Stimulated activated CD4-positive, alpha-beta T cell treated with anti-CD3 and anti-CD28 coated beads, Interleukin-2, amount 100 ng/mL, for 48 hours (primary cell): ENCODE measurements at places on chromosomes 16 and 17.

GRCh38 chr17:12395733-12396354 is 269.8 kb upstream of the MYOCD start:
- DNase-seq, result no peak

- DNase-seq, result no peak
Measured at GRCh38 chr17:81558941-81559806, 7.0 kb upstream of the FAAP100 start.

DNA sequence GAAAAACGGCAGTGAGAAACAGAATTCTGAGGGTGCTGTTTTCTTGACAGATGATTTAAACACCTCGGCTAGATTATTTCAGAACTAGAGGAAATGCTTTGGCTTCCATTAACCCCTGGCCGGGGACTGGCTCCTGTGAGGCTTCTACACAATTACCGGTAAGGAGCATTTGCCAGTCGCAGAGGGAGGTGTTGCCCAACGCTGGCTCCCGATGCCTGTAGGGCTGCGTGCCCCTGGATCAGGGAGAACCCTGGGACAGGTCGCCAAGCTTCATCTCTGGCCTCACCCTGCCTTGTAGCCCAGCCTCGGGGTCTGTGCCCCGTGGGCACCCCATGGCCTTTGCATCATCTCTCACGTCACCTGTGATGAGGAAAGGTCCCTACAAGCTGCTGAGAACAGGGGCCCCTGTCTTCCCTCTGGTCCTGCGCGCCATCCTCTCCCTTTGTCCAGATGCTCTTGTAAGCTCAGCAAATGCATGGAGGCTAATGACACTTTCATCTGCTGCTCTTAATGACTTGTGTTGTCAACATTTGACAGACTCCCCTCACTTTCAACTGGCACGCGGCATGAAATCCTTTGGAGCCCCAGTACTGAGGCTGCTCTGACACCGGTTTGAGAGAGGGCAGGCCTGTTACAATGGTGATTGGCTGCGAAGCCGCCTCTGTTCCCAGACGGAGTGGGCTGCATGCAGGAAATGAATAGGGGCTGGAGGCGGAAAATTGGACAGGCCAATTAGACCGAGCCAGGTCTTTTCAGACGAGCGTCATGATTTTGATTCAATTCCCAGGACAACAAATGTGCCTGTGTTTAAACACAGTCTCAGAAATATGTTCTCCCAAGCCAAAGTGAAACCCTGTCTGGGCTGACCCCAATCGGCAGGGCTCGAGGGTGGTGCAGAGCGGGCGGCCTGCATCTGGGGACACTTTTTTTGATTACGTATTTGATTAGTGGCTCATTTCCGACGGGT is 85.5 kb upstream of the DOC2B start:
- no peak for DNase-seq

DNA sequence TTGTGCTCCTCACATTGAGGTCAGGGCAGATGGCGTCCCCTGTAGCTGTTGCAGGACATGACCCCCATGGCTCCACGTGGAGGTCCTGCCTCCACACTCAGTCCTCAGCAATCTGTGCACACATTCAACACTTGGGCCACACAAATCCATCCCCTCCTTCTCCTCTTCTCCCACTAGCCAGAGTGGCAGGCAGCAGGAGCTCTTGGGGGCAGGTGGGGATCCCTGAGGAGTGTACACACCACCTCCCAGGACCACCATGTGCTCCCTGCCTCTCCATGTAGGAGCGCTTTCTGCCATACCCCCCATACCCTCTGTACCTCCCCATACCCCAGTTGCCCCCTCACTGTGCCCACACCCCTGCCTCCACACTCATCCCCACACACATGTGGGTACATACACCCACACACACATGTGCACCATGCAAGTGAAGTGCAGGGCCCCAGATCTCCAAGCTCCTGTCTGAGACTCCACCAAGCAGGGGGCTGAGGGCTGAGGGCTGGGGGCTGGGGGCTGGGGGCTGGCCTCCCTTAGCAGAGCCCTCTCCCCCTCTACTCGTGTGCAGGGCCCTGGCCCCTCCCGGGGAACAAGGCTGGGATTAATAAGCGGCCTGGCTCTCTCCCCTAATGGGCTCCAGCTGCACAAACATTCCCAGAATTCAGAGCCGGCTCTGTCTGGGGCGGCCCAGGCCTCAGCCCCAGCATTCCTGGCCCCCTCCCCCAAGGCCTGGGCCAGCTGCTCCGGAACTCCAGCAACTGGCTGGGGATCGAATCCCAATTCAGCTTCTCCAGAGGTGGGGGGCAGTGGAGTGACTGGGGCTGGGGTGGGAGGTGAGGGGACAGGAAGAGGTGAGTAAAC is 48.2 kb upstream of the MEIOC start:
- no peak for DNase-seq

- no peak for DNase-seq
Measured at GRCh38 chr17:43416998-43417890, 18.5 kb downstream of the ARL4D start.

DNA sequence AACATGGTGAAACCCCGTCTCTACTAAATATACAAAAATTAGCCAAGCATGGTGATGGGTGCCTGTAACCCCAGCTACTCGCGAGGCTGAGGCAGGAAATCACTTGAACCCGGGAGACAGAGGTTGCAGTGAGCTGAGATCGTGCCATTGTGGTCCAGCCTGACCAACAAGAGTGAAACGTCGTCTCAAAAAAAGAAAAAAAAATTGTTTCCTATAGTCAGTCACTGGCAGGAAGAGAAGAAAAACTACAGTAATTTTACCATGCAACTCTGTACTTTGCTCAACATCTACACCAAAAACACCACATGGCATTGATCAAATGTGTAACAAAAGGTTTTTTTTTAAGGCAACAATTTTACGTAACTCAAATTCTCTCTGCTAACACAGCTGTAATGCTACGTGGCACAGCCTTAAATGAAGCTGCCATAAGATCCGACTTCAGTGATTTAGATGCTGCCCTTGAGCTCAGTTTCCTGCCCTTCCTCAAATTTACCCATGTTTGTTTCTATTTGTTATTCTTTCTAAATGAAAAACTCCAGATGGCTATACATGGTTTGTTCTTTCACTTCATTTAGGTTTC is 40.2 kb downstream of the CNOT1 start:
- DNase-seq, result no peak
